ENCODE measurements at places on chromosomes 2 and 18.
A peak's percentile ranks its signal among the peaks of the same experiment; 100 is the strongest.

- DNase-seq, result peak; percentile 78
Measured at GRCh38 chr2:112690853-112691401, 29.9 kb upstream of the NT5DC4 start.

DNA sequence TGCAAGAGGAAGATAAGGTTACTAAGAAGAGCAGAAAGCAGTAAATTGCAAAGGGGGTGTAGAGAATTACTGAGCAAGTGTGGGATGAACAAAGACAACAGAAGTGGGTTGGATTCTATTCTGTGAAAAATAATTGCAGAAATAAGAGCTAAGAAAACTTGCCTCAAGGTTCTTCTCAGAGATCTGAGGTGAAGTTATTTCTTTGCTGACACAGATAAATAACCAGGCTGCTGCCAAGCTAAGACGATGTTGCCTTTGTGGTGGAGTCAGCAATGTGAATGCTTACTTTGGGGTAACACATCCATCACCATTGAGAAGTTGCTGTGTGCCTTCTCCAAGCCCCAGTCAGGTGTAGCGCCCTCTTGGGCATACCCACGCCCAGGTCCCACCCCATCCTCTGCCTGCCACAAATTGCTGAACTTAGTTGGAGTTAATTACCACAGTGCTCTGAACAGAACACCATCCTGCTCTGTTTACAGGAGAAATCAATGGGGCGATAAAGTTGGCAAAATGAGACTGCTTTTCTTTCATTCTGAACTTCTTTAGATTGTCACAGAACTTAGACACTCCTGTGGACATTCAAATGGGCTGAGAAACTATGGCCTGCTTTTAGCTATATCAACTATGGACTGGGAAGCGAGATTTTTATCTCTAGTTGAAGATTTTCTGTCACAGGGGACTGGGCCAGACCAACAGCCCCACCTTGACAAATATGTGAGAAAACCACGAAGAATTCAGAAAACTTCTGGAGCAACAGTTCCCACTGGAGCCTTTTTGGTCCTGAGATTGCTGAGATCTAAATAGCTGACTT is 283.6 kb downstream of the TMX3 start:
- no peak for DNase-seq

DNA sequence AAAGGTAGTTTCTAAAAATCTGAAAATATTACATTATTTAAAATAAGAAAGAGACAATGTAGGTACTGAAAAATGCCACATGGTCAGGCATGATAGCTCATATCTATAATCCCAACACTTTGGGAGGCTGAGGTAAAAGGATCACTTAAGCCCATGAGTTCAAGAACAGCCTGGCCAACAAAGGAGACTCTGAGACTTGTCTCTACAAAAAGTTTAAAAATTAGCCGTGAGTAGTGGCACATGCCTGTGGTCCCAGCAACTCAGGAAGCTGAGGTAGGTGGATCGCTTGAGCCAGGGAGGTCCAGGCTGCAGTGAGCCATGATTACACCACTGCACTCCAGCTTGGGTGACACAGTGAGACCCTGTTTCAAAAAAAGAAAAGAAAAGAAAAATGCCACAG is 21.8 kb downstream of the ATAD2B start:
- DNase-seq, result no peak

DNA sequence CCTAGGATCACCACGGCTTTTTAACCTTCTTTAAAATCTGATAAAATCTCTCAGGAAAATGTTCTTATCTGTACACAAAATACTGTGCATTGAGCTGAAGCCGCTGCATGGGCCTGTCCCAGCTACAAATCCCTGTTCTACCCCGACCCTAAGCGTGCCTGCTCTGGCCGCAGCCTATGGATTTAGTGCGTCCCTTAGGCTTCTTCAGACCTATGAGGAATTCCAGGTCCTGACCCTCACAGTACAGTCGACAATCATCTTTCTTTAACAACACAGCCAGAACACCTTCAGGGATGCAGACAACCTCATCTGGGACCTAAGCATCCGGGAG is 477 bp upstream of the WDCP start:
- no peak for DNase-seq

GRCh38 chr2:46256563-46257142 is 40.6 kb upstream of the EPAS1 start:
- DNase-seq, result no peak

DNA sequence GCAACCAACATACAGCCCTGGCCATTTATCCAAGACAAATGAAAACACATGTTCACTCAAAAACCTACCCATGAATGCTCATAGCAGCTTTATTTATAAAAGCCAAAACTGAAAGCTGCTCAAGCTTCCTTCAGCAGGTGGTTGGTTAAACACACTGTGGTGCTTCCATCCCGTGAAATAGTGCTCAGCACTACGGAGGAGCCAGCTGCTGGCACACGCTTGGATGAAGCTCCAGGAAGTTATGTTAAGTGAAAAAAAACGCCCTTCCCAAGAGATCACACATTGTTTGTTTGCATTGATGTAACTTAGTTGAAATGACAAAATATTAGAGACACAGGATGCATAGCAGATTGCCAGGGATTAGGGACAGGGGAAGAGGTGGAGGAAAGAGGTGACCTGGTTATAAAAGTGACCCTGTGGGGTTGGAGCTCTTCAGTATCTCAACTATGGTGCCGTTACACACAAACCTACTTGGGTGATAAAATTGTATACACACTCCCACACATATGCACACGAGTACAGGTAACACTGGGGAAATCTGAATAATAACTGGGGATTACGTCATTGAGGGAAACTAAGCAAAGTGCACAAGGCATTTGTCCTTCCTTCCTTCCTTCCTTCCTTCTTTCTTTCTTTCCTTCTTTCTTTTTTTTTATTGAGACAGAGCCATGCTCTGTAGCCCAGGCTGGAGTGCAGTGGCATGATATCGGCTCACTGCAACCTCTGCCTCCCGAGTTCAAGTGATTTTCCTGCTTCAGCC is 6.2 kb upstream of the ALPG start:
- DNase-seq, result no peak

GRCh38 chr18:28846958-28847357 is 670.0 kb upstream of the CDH2 start:
- no peak for DNase-seq

DNA sequence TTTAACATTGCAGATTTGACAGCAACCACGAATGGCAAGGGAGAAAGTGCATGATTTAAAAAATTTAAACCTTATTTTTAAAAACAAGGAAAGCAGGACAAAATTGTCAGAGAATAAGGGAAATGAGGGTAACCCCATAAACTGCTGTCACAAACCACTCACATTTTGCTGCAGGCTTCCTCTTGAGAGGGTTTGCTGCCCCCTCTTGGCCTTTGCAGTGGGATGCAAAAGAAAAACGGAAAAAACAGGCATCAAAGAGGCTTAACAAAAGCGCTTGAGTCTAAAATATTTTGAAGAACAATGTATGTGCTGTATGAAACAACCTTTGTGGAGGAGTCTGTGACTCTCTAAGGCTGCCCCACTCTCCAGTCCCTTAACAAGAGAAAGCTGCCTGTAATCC is 91.6 kb downstream of the TMX3 start:
- DNase-seq, result peak; percentile 42

GRCh38 chr2:158970241-158970751 is 1.9 kb downstream of the TANC1 start:
- no peak for DNase-seq

DNA sequence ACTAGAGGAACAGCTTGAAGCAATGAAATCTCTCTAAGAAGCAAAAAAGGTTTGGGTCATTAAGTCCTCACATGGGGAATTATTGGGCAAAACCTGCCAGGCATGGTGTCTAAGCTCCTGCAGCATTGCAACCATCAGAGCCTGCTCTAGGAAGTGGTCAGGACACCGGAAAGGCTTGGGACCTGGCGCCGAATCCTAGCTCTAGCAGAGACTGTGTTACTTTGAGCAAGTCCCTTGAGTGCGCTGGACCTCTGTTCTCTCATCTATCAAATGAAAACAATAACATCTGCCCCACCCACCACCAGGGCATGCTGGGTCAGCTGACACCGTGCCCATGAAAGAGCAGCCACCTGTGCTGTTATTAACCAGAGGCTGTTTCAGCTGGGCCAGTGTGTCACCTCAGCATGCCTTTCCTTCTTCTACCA is 6.3 kb downstream of the TMEM127 start:
- no peak for DNase-seq

GRCh38 chr18:73684647-73685046 is 463.0 kb downstream of the FBXO15 start:
- DNase-seq, result no peak

- no peak for DNase-seq
Measured at GRCh38 chr2:174591740-174592139, 5.9 kb downstream of the WIPF1 start.
